ENCODE measurements at places on chromosomes 5 and 9.
A peak's percentile ranks its signal among the peaks of the same experiment; 100 is the strongest.

GRCh38 chr5:12616093-12616492 is 711.8 kb upstream of the CTNND2 start:
- DNase-seq: no peak

DNA sequence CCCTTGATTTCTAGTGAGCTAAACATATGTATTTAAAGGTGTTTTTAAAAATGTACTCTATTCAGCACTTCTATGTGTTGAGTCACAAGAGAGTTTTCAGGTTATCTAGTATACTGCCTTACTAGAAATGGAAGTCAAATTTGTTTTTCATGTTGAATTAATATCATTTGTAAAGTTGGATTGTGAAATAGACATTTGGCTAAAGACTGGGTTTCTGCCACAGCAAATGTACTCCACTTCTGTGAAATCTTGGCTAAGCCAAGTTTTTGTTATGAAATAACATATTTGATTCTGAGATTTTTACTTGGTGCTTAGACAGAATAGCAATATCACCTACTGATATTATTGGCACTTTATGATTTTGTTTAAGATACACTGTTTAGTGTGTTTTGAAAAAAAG is 106.0 kb downstream of the CWC27 start:
- no peak for DNase-seq

GRCh38 chr9:5364294-5365024 is 24.8 kb upstream of the RLN1 start:
- no peak for DNase-seq

GRCh38 chr5:59328709-59329296 is 564.7 kb downstream of the PDE4D start:
- DNase-seq: peak; percentile 7

DNA sequence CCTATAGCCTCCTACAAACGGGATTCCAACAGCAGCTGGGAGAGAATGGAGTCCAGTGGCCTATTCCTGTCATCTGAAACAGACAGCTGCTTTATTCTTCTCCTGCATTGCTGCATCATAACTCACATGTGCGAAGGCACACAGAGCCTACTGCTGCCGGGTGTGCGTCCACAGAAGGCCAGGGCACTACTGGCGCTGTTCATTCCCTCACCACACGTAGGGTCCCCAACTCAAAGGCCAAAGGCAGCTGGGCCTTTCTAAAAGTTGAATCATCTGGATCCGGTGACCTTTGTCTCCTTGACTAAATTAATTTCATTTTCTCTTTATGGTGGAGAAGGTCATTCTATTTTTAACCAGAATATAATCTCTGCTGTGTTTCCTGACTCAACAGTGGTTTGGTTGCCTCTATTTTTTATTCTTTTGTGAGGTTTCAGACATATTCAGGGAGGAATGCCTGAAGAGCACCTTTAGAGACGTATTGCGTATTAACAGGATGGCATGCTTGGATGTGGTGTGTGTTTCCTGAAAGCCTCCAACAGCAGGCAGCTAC is 10.8 kb upstream of the SPATA24 start:
- DNase-seq: no peak
